ENCODE measurements at places on chromosomes 11 and 22.

DNA sequence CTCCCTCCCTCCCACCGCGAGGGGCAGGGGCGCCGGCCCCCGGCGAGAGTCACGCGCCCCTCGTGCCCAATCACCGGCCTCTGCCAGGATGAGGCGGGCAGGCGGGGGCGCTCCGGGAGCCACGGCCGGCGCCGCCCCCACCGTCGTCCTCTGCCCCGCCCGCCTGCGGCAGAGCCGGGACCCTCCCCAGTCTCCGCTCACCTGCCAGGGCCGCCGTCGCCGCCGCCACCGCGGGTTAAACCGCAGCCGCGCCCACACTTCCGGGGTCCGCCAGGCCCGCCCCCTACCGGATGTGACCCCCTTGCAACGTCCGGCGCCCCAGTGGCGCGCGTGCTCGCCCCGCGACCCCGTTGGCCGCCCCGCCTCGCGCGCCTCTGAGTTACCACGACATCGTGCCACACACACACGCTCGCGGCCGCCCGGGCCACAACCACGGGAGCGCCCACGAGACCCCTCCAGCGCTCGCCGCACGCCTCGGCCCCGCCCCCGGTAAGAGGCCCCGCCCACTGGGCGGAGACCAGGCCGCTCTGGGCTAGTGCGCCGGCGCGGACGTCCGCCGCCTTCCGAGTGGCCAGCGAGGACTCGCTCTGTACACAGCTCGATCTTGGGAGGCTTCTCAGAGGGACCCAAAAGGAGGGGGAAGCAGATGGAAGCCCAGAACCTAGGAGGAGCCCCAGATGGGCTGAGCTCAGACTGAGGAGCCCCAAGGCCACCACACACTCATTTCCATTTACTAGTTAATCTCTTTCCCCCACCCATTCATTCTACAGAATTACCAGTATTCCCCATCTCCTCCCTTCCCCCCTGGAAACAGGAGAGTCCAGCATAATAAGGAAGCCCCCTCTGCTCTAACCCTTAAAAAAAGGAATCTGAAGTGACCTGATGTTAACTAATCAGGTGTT is at the start of gene VPS37C:
Gene VPS37C (minus strand): TSS at position 237 of the 902 bp plus-strand sequence. CDS start 22,597 bp downstream, outside the sequence.
- peak; percentile 89 for DNase-seq

DNA sequence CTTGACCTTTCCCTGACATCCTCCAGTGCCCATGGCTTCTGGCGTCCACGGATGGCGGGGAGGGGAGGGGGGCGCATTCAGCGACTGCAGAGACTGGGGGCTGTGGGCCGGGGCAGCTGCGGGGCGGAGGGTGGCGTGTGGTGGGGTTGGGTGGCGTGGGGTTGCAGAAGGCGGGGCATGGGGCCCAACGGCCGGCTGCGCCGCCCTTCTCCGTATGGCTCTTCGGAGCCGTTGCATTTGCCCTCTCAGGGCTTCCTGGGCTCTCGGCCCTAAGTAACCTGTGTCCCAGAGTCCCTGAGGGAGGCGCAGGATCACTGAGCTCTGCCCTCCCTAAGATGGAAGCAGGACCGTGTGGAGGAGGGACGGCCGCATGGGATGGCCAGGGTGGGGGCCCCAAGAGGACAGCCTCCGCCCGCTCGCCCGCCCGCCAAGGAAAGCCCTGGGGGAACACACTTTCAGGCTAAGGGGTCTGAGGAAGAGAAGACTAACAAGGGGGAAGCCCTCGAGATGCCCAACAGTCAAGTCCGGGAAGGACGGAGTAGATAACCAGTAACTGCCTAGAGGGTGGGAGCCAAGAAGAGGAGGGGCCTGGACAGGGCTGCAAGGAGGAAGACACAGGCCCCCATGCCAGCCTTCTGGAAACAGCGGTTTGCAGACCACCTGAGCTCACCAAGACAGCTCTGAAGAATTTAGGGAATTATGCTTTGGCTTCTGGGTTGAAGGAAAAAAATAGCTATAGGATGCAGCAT is 9.2 kb upstream of the AIFM3 start:
- no peak for DNase-seq

DNA sequence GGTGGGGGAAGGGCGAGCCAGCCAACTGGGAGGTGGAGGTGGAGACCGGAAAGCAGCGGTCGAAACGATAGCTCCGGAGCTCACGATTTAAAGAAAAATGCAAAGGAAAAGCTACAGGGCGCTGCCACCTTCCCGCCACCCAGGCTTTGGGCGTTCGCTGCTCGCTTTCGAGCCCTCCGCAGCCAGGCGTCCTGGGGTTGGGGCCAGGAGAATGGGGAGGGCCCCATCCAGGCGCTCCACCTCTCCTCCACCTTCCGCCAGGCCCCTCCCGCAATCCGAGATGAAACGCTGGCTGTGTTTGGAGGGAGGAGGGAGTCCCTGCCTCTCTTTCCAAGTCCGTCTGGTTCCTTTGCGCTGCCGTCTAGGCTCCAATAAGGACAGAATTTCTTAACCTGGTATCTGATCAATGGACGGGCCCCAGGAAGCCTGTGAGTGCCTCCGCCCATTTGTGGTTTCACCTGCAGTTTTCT is 483 bp upstream of the ABTB2 start:
- DNase-seq: no peak

DNA sequence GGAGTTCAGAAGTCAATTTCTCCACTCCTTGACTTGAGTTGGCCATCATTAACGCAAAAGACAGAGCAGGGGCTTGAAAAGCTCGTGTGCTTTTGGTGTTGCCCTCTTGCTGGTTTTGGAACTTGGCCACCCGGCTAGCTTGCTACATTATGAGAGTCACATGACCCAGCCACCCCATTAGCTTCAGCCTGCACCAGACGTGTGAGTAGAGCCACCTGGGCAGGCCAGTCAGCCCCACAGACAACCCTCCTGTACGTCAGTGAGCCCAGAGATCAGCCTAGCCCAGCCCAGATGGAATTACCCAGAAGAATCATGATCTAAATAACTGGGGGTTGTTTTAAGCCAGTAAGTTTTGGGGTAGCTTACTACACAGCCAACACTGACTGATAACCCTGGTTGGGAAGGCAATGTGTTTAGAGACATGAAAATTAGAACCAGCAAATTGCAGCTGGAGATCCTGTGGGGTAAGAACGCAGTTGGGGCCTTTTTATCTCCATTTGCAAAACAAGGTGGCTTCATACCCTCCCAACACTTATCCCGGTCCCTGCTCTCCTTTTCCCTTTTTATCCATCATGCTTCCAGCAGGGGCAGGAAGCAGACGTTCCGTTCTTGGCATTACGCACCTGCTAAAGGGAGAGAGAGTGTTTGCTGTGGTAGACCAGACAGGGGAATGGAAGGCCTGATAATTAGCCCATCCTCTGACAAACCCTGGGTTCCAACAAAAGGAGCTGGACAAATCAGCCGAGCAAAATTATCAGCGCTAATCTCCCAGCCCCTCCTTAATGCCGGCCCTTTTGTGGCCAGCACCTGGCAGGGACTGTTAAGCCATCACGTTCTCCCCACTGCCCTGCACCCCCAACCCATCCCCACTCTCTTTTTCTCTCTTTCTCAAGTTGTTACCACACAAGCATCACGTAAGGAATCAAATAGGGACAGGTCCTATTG is 548.7 kb upstream of the CADM1 start:
- DNase-seq: no peak

GRCh38 chr11:101407324-101407723 is 176.5 kb downstream of the TRPC6 start:
- no peak for DNase-seq

DNA sequence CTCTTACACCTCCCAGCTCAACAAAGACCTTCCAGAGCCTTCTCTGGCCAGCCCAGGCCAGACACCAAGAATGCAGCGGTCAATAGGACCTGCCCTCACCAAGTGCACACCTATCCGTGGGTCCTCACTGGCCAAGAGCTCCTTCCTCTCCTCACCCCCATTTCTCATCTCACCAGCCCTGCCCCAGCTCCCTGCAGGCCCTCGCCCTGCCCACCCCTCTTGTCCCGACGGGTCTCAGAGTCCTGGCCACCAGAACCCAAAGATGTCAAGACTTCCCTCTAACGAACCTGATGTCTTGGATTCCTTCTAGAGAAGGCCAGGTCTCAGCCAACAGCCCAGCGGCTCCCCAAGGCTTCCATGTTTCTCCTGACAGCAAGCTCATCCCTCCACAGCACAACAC is 43.6 kb downstream of the IGF2 start:
- no peak for DNase-seq

- no peak for DNase-seq
Observed at GRCh38 chr22:30296324-30296723, 7.0 kb upstream of the CASTOR1 start.

DNA sequence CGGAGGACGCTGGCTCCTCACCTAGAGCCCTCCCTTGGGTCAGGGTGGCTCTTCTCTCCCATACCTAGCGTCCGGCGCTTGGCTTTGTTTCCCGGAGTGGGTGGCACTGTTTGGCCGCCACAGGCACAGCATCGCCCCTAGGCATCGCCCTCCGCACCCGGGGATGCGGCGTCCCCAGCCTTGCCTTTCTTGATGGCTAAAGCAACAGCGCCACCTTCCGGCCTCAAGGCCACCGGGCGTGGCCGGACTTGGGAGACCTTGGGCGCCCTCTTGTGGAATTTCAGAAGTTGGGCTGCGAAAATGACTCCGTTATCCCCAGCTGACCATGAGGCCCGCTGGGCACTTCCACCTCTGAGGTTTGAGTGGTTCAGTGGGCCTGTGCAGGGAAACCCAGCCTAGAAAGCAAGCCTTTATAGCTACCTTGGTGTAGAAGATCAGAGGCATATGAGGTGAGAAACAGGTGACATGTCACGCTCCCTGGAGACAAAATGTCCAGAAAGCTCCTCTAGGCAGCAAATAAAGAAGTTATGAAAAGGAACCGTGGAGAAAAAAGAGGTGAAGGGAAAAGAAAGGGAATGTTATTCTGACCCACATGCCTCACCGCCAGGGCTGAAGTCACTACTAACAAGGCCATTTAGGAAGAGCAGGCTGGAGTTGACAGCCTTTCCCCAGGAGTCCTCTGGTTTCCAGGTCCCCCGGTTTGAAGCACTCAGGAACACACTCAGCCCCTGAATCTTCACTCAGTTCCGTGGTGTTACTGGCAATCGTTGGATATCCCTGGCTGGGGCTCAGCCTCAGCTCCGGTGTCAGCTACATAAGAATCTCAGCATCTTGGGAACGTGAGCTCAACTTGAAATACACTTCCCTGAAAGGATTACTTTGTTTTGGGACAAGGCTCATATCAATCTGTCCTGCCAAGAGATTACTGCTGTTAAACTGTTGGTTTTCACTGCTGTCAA is 54.1 kb downstream of the SNX19 start:
- DNase-seq: peak; percentile 83

GRCh38 chr22:40485813-40486667 is 115.6 kb downstream of the SGSM3 start:
- no peak for DNase-seq

GRCh38 chr11:124748481-124749343 is 3.3 kb downstream of the VSIG2 start:
- no peak for DNase-seq

- DNase-seq: no peak
Observed at GRCh38 chr11:130000552-130001176, 2.0 kb downstream of the PRDM10 start.

GRCh38 chr22:34099278-34099677 is 179.0 kb upstream of the LARGE1 start:
- DNase-seq: no peak

DNA sequence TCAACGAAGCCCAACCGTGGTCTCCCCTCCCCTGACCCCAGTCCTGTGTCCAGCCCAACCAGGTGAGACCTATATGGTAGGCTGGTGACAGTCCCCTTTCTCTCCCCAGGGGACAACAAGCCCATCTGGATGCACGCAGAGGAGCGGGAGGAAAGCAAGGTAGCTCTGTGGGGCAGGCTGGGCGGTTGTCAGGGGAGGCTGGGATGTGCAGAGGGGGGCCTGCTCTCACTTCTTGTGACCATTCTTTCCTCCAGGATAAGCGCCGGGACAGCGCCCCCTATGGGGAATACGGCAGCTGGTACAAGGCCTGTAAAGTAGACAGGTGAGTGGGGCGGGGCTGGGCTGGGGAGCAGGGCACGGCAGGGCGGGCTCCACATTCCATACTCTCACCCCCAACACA is 3.5 kb upstream of the RAB1B start:
- DNase-seq: peak; percentile 32

- DNase-seq: no peak
Observed at GRCh38 chr11:121561240-121561639, 108.5 kb upstream of the SORL1-AS1 start.

GRCh38 chr11:133660202-133660568 is 127.9 kb upstream of the OPCML start:
- no peak for DNase-seq

DNA sequence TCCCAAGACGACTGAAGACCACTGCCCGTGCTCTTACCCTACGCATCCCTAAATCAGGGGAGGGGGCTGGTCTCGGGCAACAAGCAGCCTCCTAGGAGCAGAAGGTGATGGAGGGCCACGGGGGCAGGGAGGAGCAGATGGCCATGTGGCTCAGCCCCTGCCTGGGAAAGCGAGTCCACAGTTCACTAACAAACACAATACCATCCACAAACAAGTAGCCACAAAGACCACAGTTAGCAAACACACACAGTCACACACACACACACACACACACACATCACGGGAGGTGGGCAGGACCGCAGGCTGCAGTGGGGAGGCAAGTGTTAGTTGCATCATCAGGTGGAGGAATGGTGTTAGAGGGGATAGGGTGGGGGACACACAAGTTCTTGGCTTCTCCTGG is 13.2 kb upstream of the FXYD2 start:
- DNase-seq: no peak

DNA sequence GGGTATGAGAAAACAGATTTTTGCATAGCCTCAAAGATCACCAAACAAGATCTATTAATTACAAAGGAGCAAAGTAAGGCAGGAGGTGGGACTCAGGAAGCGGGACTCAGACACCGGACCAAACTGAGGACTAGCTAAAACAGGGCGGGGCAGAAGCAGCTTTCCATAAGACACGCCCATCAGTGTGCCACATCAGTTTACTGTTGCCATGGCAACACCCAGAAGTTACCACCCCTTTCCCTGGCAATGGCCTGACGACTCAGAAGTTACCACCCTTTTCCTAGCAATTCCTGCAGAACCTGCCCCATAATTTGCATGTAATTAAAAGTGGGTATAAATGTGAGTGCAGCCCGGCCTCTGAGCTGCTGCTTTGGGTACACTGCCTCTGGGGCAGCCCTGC is 173.9 kb downstream of the SHANK2 start:
- no peak for DNase-seq

GRCh38 chr11:67372321-67372992 is 941 bp downstream of the CLCF1 start:
- DNase-seq: no peak

DNA sequence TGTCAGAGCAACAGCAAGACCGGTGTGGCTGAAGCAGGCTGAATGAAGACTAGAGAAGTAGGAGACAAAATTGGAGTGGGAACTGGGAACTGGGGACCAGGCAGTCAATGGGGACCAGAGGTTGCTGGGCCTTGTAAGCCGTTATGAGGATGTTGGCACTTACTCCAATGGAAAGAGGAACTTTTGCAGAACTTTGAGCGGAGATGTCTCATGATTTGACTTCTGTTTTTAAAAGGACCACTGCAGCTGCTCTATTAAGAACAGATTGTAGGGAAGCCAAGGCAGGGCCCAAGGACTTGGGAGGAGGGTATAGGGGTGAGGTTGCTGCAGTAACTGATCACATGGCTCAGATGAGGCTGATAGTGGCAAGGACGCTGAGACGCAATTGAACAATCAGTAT is 34.2 kb downstream of the IL18 start:
- no peak for DNase-seq
